ENCODE measurements at places on chromosomes 16 and 17. TPM values are rescaled to one million over a fixed set of nuclear protein-coding genes. Genes with fewer than 3 reads are reported as not detected.

GRCh38 chr16:82735673-82736091 is 108.9 kb downstream of the CDH13 start:
- peak; percentile 77 for DNase-seq
- H3K27me3 ChIP-seq = no peaks in the 10 kb centered on the region
- H3K4me3 ChIP-seq = peak overlapping the region; percentile 46
- no peaks in the 10 kb centered on the region for H3K36me3 ChIP-seq
- H3K27ac ChIP-seq = no peak overlapping the region
- H3K4me1 ChIP-seq = peaks cover 12% of the 10 kb centered on the region

DNA sequence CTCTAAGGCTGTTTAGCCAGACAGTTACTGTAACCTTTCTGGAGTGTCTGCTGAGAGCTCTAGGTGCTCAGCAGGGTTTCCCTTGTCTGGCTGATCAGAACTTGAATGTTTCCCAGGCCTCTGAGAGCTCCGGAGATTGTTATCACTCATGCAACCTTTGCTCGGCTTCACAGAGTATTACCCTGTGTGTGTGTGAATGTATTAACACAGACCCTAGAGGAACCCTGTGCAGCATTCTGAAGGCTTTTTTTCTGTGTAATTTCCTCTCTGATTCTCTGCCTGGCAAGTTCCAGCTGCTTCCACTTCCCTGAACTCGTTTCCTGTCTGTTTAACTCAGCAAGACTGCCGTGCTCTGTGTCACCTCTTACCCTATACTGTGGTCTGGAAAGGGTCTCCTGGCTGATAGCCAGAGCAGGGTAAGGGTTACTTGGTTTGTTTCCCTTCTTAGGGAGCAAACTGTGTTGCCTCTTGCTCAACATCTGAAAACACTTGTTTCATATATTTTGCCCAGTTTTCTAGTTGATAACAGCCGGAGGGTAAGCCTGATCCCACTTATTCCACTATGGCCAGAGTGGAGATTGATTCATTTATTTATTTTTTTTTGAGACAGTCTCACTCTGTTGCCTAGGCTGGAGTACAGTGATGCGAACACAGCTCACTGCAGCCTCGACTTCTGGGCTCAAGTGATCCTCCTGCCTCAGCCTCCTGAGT is 21.7 kb downstream of the PRMT7 start:
- peak overlapping the region; percentile 91 for H3K27ac ChIP-seq
- H3K27me3 ChIP-seq = no peaks in the 10 kb centered on the region
- peaks cover 11% of the 10 kb centered on the region for H3K36me3 ChIP-seq
- DNase-seq = no peak
- peaks cover 42% of the 10 kb centered on the region for H3K4me1 ChIP-seq

The GLTPD2 gene
- total RNA-seq = not detected

GRCh38 chr16:6081320-6081976 is 983.9 kb upstream of the EEF2KMT start:
- no peaks in the 10 kb centered on the region for H3K36me3 ChIP-seq
- no peaks in the 10 kb centered on the region for H3K27me3 ChIP-seq
- no peak overlapping the region for H3K27ac ChIP-seq
- no peak for DNase-seq
- H3K4me1 ChIP-seq = no peaks in the 10 kb centered on the region
- no peak overlapping the region for H3K4me3 ChIP-seq

The PRSS53 gene
- 2.7 TPM for total RNA-seq

The ARHGAP44 gene
- total RNA-seq = 2.9 TPM

DNA sequence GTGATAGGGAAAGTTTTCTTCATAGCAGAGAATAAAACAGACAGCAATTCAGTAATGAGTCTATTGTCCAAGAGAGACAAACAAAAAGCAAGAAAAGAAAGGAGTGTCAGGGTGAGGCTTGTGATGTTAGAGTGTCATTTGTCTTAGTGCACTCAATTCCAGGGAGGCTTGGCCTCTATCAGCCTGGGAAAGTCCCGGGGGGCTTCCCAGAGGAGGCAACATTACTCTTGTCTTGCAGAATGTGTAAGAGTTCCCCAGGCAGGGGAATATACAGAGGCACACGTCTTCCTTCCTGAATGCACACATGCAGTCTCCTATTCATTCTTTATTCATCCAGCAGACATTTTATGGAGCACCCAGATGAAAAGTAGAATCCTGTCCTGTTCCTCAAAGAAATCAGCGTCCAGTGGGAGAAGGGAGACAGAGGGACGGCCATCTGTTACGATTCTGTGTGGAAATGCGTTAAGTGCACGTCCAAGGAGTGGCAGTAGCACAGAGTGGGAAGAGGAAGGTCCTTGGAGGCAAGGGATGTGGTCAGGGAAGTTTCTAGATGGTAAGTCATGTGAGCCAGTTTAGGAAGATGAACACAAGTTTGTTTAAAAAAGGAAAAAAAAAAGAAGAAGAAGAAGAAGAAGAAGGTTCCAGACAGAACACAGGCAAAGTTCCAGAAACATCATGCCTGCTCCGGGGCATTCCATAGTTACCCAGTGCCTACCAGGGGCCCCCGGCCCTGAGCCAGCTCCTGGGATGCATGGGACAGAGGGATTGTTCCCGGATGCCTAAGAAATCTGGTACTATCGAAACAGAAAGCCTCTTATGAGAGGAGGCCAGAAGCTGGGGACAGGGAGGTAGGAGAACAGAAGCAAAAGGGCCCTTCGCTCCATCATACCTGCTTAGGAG is 21.1 kb downstream of the CACNG4 start:
- peak; percentile 49 for DNase-seq
- H3K4me1 ChIP-seq = no peaks in the 10 kb centered on the region
- H3K27me3 ChIP-seq = peaks cover 71% of the 10 kb centered on the region
- H3K4me3 ChIP-seq = no peak overlapping the region
- no peak overlapping the region for H3K27ac ChIP-seq
- no peaks in the 10 kb centered on the region for H3K36me3 ChIP-seq

The GPATCH8 gene
- 33.3 TPM for total RNA-seq

DNA sequence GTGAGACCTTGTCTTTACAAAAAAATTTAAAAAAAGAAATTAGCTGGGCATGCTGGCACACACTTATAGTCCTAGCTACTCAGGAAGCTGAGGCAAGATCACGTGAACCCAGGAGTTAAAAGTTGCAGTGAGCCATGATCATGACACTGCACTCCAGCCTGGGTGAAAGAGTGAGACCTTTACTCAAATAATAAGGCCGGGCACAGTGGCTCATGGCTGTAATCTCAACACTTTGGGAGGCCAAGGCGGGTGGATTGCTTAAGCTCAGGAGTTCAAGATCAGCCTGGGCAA is 11.5 kb upstream of the RIPOR1 start:
- H3K27ac ChIP-seq = no peak overlapping the region
- no peak for DNase-seq
- H3K4me1 ChIP-seq = peaks cover 12% of the 10 kb centered on the region
- no peaks in the 10 kb centered on the region for H3K36me3 ChIP-seq
- no peak overlapping the region for H3K4me3 ChIP-seq

GRCh38 chr17:3818786-3819185 is 17.8 kb upstream of the ITGAE start:
- no peaks in the 10 kb centered on the region for H3K4me1 ChIP-seq
- DNase-seq = no peak
- H3K27me3 ChIP-seq = no peaks in the 10 kb centered on the region

The TBC1D3B gene
- 0.88 TPM for total RNA-seq

The RNF157 gene
- total RNA-seq = 0.29 TPM

The ZKSCAN2 gene
- 8.0 TPM for total RNA-seq

The ODAD4 gene
- total RNA-seq = 1.5 TPM

The SEPTIN1 gene
- total RNA-seq = not detected

GRCh38 chr17:57915544-57915943 is 39.7 kb downstream of the CUEDC1 start:
- no peaks in the 10 kb centered on the region for H3K36me3 ChIP-seq
- no peak overlapping the region for H3K27ac ChIP-seq
- DNase-seq = peak; percentile 53

GRCh38 chr17:82039695-82040299 is 2.3 kb upstream of the DCXR start:
- no peak overlapping the region for H3K27ac ChIP-seq
- no peak for DNase-seq
- H3K36me3 ChIP-seq = no peaks in the 10 kb centered on the region
- no peaks in the 10 kb centered on the region for H3K27me3 ChIP-seq

The OR3A3 gene
- not detected for total RNA-seq

DNA sequence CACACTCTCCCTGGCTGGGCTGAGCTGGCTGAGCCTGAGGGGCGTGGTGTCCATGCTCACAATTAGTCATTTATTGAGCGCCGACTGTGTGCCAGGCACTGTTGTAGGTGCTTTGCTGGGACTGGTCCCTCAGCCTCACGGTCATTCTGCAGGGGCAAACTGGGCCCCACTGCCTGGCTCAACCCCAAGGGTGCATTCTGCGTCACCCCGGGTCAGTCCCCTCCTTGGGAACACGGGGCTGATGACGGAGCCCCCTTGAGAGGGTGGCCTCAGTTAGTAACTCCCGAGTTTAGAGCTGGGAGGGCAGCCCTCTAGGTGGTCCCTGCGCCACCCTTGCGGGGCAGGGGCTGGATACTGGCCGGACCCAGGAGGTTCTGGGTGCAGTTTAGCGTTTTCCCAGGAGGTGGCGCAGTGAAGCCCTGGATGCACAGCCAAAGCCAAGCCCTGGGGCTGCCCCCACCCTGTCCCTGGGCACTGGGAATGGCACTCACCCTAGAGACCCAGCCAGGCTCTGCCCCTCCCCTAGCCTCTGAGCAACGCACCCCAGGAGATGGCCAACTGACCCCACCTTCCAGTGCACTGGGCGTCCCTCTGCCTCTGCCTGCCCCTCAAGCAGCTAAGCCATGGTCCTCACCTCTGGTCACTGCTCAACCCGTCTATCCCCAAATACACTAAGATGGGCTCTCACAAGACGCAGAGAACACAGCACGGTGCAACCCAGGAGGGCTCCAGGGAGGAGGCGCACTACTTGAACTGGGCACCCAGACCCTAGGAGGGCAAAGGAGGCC is 243.2 kb upstream of the GSE1 start:
- no peaks in the 10 kb centered on the region for H3K36me3 ChIP-seq
- DNase-seq = peak; percentile 97
- peak overlapping the region; percentile 59 for H3K27ac ChIP-seq
- no peaks in the 10 kb centered on the region for H3K27me3 ChIP-seq
- peaks cover 35% of the 10 kb centered on the region for H3K4me1 ChIP-seq
- H3K4me3 ChIP-seq = no peak overlapping the region

DNA sequence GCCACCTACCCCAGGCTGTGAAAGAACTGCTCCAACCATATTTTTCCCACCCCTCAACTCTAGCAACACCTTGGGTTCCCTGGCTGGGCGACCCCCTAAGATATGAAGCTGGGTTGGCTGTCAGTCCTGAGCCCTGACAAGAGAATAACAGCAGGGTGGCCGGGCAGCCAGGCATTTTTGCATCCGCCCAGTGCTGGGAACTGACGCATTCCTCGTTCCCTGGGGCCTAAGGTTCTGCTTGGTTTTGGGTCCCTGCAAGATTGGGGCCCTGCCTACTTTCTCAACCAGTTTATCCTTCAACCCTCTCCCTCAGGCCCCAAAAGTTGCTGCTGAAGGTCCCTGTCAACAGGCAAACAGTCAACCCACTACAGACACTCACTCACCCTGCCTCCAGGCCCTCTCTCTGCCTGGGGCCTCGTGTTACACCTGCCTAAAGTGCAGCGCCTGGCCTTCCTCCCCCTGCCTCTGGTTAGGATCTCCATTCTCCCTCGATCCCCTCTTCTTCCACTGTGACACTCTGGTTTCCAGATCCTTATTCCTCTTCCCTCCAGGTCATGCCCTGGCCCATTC is 151.5 kb downstream of the STX8 start:
- no peak for DNase-seq
- H3K4me3 ChIP-seq = no peak overlapping the region
- no peaks in the 10 kb centered on the region for H3K36me3 ChIP-seq
- peaks cover 5% of the 10 kb centered on the region for H3K4me1 ChIP-seq
- H3K27ac ChIP-seq = no peak overlapping the region

DNA sequence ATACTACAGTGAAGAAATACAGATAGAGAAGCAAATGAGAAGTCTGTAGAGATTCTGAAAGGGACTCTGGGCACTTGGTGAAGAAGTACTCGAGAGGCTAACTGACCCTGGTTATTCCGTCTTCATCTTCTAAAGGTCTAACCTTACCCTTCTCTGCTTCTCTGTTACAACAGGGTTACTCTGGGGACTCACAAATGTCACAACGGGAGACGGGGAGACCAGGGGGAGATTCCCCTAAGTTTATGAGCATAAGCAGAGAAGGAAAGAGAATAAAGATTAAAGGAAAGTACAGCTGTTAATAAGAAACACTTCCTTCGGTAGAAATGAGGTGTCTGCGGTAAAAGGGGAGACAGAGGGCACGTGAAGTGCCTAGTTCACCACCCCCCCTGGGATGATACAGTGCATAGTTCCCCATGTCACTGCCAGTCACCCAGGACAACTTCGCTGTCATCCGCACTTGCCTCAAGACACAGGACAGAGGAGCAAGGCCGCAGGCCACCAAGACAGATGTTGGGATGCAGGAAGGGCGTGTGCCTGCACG is 75.2 kb upstream of the TRAP1 start:
- no peaks in the 10 kb centered on the region for H3K27me3 ChIP-seq
- no peak overlapping the region for H3K4me3 ChIP-seq
- DNase-seq = no peak
- H3K4me1 ChIP-seq = no peaks in the 10 kb centered on the region
- no peak overlapping the region for H3K27ac ChIP-seq
- peaks cover 37% of the 10 kb centered on the region for H3K36me3 ChIP-seq

The RAMP2 gene
- not detected for total RNA-seq

GRCh38 chr17:80254396-80255251 is 6.0 kb upstream of the RNF213 start:
- H3K4me3 ChIP-seq = no peak overlapping the region
- H3K4me1 ChIP-seq = peaks cover 17% of the 10 kb centered on the region
- H3K27me3 ChIP-seq = no peaks in the 10 kb centered on the region
- H3K27ac ChIP-seq = peak overlapping the region; percentile 84

DNA sequence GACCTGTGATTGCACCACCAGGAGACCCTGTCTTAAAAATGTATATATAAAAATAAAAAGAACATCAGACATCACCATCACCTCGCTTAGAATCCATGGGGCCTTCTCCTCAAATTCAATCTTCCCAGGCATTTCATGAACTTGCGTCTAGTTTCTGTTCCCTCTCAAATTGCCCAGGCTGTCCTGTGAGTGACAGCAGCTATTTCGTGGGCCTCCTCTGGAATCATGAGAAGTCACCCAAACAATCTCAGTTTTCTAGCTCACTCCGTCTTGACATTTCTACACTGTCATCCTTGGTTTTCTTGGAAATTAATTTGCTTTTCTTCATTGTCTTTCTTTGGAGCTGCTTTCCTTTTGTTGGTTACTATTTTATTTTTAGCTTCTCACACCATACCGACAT is 7.3 kb downstream of the SLC52A1 start:
- H3K4me1 ChIP-seq = peaks cover 10% of the 10 kb centered on the region
- H3K27me3 ChIP-seq = no peaks in the 10 kb centered on the region
- no peak overlapping the region for H3K4me3 ChIP-seq
- peaks cover 6% of the 10 kb centered on the region for H3K36me3 ChIP-seq
- peak; percentile 3 for DNase-seq
- H3K27ac ChIP-seq = no peak overlapping the region
